Immature natural killer cell (primary cell): ENCODE measurements at places on chromosomes 13 and 19. TPM values are rescaled to one million over a fixed set of nuclear protein-coding genes. Genes with fewer than 3 reads are reported as not detected.

Gene EPSTI1
- 26.6 TPM for polyA plus RNA-seq

Gene EPS8L1
- polyA plus RNA-seq, result 4.5 TPM

Gene ZNF737
- 2.4 TPM for polyA plus RNA-seq

Gene IFNL1
- 2.3 TPM for polyA plus RNA-seq
